ENCODE measurements at places on chromosomes 13 and 19.
A peak's percentile ranks its signal among the peaks of the same experiment; 100 is the strongest.

DNA sequence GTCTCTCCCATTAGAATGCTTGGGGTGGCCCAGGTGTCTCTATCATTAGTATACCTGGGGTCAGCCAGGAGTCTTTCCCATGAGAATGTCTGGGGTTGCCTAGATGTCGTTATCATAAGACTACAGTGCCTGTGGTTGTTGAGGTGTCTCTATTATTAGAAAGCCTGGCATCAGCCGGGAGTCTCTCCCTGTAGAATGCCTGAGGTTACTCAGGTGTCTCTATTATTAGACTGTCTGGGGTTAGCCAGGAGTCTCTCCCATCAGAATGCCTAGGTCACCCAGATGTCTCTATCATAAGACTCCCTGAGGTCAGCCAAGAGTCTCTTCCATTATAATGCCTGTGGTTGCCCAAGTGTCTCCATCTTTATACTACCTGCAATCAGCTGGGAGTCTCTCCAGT, 1541.1 kb downstream of the UQCRFS1 start:
- DNase-seq, result no peak

DNA sequence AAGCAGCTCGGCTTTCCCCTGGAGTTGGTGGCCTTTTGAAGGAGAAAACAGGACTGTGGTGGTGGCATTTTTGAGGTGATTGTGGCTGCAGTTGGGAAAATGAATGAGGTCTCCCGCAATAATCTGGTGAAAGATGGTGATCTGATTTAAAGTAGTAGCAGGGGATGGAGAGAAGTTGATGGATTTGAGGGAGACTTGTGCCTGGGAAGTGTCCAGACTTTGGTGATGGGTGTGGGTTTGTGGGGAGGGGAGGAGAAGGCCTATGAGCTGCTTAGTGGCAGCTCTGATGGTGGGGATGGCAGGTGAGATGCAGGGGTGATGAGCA, 4.0 kb upstream of the EPN1 start:
- DNase-seq, result no peak

DNA sequence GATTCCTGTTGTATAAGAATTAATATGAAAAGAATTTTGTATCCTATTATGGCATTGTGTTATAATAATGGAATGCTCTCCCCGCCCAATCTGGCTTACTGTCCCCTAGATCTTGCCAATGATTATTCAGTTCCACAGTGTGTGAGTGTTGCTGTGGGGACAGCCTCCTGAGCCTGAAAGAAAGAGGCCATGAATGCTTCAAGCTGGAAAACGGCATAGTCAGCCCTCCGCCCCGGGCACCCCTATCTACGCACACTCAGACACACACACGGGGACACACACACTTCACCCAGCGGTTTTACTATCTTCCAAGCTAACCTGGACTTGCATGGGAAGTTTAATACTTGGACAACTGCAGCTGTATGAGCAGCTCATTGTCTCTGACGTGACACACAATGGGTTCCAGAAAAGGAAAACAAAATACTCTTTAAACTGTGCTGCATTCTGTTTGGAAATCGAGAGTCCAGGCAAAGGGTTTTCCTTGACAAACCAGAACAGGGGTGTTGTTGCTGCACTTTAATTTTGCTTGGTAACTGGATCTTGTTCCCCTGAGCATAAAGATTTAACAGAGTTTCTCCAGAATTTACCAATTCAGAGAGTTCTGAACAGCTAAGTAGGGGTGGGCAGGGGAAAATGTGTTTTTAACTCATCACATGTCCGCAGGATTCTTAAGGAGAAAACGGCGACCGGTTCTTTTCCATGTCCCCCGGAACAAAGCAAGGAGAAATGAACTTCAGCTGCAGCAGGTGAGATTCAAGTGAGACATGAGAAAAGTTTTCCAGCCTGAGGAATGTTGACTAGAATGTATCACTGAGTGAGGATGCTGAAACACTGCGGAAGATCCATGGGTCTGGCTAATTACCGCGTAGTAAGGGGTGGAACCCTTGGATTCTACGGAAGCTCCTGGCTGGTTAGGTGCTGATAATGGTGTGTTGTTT, 472.9 kb downstream of the FOXO1 start:
- no peak for DNase-seq

DNA sequence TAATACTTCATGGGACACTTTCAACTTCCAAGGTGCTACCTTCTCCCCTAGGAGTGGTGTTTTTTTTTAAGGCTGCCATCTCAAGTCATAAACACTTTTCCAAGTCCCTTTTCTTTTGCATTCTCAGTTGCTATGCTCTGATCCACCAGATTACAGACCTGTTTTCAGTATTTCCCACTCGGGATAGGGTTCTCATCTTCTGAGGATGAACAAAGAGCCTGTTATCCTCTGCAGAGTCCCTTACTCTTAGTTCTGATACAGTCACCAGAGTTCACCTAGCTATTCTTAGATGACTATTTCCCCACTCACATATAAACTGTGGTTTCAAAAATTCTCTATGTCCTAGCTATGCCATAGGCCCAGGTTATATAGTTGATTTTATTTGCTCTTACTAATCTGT, 15.9 kb downstream of the ZDHHC20 start:
- no peak for DNase-seq

DNA sequence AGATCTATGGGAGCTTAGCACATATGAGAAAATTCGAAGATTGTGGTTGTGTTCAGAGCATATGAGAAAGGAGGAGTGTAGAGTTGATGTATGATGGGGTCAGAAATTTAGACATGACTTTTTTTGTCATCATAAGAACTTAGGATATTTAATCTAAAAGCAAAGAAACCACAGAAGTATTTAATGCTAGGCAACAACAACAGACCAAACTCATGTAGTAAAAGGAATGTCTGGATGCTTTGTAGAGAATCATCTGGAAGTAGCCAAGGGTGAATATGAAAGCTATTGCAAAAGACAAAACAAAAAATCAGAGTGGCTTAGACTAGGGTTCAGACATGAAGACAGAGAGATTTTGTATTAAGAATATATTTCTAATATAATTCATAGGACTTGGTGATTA, 190.3 kb downstream of the SLITRK1 start:
- no peak for DNase-seq

DNA sequence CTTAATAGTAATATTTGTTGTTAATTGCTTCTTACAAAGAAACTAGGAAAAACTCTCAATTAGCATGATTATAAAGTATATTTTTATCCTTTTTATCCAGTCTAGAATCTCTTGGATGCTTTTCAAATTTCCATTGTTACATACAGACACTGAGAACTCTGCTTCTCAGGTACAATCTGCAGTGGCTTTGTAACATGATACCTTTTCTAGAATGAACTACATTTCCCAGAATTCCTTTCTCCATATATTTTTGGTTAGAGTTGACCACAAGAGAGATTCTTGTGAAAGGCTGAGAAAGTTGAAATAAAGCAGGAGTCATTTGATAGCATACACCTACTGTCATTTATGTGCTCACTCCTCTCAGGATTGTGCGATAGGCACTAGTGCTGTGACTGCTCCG, 148.6 kb downstream of the SLITRK6 start:
- DNase-seq, result no peak

GRCh38 chr13:33235078-33235477, 50.5 kb downstream of the STARD13 start:
- DNase-seq, result no peak

GRCh38 chr13:29676535-29676934, 81.0 kb upstream of the SLC7A1 start:
- DNase-seq, result no peak

GRCh38 chr19:54186934-54187381, 2.4 kb downstream of the MBOAT7 start:
- DNase-seq, result no peak

DNA sequence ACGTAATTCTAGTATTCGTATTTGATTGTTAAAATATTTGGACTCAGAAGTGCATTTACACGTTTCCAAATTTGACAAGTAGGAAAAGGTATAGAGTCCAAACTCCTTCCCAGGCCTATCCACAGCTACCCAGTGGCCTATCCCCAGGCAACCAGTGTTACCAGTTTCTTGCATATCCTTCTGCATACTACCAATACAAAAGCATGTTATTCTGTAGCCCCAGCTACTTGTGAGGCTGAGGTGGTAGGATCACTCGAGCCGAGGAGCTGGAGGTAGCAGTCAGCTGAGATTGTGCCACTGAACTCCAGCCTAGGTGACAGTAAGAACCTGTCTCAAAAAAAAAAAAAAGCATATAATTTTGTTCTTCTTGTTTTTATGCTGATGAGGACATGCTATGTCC, 67.1 kb downstream of the LRCH1 start:
- DNase-seq, result no peak

DNA sequence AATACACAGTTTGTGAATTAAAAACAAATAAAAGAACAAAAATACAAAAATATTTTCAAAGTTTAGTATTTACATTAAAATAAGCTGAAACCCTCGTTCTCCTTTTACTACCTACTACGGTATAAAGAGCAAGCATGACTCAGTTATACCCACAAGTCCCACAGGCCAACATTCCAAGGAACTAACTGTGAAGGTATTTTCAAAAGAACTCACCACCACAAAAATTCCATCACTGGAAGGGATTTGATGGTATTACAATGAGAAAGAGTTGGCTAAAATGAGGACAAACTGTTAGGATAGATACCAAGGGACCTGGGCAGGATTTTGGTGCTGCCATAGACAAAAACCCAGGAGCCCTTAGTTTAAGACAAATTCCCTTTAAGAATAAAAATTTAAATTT, 122.7 kb downstream of the TBC1D4 start:
- no peak for DNase-seq

DNA sequence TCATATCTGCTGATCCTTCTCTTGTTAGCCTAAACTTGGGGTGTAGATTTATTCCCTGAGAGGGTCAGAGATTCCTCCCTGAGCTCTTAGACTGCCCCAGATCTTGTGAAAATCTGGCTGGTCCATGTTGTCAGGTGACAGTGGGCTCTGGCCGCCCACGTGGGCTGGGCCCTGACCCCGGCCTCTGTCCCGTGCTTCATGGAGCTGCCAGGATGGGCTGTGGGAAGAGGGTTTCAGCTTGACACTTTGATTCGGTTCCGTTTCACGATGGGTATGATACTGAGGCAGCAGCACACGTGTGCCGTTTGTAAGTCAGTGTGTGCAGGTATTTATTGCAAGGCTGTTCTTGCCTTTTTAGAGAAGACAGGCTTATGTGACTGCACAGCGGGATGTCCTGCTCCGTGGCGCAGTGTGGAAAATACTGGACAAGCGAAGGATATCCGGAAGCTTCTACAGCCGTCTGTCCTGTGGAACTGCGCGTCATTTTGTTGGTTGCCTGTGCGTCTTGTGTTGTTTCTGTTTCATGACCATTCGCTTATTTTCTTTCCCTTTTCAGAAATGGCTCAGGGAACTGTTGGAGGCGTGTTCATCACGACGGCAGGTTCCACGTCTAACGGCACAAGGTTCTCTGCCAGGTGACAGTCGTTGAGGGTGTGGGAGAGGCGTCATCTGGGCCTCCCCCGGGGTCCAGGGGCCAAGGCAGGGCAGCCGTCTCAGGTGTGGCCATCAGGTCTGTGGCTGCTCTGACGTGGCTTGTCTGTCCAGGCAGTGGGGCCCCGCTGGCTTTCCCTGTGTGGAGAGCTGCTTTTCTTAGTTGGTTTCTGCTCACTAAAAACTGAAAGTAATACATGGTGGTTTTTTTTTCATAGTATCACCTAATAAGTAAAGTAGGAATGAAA, 20.5 kb downstream of the ATP4B start:
- peak; percentile 3 for DNase-seq

DNA sequence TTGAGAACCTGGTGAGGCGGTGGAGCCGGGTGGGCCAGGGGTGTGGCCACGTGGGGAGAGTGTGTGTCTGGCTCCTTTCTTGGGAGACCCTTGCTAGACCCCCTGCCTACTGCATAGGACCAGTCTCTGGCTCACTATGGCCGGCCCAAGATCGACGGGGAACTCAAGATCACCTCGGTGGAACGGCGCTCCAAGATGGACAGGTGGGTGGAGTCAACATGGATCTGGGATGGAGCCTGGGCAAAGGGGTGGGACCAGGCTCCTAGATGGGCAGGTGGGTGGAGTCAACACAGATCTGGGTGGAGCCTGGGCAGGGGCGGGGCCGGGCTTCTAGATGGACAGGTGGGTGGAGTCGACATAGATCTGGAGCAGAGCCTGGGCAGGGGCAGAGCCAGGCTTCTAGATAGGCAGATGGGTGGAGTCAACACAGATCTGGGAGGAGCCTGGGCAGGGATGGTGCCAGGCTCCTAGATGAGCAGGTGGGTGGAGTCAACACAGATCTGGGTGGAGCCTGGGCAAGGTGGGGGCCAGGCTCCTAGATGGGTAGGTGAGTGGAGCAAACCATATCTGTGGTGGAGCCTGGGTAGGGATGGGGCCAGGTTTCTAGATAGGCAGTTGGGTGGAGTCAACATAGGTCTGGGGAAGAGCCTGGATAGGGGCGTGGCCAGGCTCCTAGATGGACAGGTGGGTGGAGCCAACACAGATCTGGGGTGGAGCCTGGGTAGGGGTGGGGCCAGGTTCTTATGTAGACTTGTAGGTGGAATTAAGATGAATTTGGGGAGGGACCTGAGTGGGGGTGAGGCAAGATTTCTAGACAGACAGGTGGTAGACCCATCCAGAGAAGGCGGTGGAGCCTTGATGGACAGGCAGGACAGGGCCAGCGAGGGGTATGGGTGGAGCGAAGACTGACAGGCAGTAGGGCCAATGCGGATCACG, 56.5 kb downstream of the VAV1 start:
- peak; percentile 20 for DNase-seq

GRCh38 chr19:42018503-42019193, 24.6 kb upstream of the ATP1A3 start:
- no peak for DNase-seq

GRCh38 chr13:101013245-101013644, 338.6 kb upstream of the TMTC4 start:
- DNase-seq, result no peak

DNA sequence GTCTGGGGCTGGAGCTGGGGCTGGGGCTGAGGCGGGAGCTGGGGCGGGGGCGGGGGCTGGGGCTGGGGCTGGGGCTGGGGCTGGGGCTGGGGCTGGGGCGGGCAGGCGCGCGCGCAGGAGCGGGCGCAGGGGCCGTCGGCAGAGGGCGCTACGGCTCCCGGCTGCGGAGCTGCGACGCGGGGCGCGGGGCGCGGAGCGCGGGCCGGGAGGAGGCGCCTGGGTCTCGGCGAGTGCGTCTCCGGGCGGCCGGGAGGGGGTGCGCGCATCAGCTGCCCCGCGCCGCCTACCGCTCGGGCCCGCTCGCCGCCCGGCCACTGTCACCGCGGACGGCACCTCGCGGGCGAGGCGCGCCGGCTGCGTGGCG, 422 bp upstream of the MTUS2 start:
- peak; percentile 82 for DNase-seq

- DNase-seq, result no peak
Measured at GRCh38 chr19:1206864-1207450, 1.4 kb downstream of the STK11 start.

- DNase-seq, result no peak
Measured at GRCh38 chr13:50617134-50617721, 226.3 kb downstream of the DLEU7 start.

DNA sequence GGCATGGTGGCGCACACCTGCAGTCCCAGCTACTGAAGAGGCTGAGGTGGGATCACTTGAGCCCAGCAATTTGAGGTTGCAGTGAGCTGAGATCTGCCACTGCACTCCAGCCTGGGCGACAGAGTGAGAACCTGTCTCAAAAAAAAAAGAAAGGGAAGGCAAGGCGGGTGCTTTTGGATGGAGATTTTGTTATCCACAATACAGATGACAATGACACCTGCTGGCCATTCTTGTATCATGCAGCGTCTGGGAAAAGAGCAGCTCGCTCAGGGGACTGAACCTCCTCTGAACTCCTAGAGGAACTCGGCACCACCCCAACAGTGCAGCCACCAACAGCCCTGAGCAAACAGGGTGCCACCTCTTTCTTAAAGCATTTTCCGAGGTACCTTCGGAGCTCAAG, 22.8 kb downstream of the HAUS8 start:
- DNase-seq, result peak; percentile 46

- DNase-seq, result no peak
Measured at GRCh38 chr13:79541426-79542049, 60.6 kb downstream of the NDFIP2 start.
